NCI-H345 (cell line): ENCODE measurements at places on chromosomes 1 and 21.

- no peak for DNase-seq
These were observed 21.2 kb upstream of the ZP4 start for GRCh38 chr1:237911911-237912310.

GRCh38 chr1:196651637-196652215 lies at the start of gene CFH:
TSS of gene CFH (plus strand) at chr1:196652043. CDS start at chr1:196652118, 75 bp downstream.
- DNase-seq: no peak

DNA sequence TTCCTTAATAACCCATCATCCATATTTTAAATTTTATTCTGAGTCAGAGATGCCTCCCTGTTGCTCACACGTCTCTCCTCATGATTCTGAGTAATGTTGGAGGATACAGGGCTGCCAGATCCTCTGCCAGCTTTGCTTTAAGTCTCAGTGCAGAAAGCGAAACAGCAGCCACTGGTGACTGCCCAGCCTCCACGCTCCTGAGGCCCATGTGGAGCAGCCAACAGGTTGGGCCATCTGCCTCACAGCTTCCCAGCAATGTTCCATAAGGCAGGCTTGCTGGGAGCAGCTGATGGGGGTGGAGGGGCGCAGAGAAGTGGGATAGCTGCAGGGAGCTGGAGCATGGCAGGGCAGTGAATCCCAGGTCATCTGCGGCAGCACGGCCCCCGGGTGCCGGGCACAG lies 104.2 kb downstream of the IGSF21 start:
- no peak for DNase-seq

GRCh38 chr1:38370716-38371504 lies 324.3 kb upstream of the POU3F1 start:
- no peak for DNase-seq

DNA sequence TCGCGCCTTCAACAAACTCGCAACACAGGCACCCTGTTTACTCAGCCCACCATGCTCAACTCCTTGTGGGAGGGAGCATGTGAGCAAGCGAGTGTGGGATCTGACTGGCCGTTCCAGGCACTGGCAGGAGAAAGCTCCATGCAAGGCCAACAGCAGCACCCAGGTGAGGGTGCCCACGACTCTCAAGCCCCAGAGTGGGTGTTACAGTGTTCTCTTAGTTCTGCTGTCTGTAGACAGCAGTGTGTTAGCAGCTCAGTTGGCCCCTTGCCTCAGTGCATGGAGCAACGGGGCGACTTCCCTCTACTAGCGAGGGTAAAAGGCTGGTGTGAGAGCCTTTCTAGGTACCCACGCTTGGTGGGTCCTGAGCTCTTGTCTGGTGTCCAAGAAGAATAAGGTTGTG lies 114.6 kb downstream of the PIGK start:
- DNase-seq: no peak

DNA sequence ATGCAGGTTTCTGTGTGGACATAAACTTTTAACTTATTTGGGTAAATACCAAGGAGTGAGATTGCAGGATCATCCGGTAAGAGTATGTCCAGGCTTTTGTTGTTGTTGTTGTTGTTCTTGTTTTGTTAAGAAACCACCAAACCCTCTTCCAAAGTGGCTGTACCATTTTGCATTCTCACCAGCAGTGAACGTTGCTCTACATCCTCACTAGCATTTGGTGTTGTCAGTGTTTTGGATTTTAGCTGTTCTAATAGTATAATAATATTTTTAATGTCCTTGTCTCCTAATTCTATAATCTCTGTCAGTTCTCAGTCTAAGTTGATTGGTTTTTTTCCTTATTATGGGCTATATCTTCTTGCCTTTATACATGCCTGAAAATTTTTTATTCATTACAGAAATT lies 37.8 kb downstream of the TENT5C start:
- DNase-seq: no peak

GRCh38 chr1:77319036-77319705 lies 37.4 kb downstream of the AK5 start:
- DNase-seq: no peak

GRCh38 chr1:151065089-151065645 lies 5.0 kb downstream of the MLLT11 start:
- no peak for DNase-seq

- peak; percentile 85 for DNase-seq
These were observed 167.5 kb downstream of the ZNF281 start for GRCh38 chr1:200242110-200243041.

- DNase-seq: no peak
These were observed 35.9 kb upstream of the RASAL2 start for GRCh38 chr1:178057912-178058534.

GRCh38 chr1:201741763-201742342 lies 87.1 kb upstream of the IPO9 start:
- no peak for DNase-seq

- DNase-seq: no peak
These were observed 60.8 kb upstream of the KCNJ15 start for GRCh38 chr21:38196036-38196435.

DNA sequence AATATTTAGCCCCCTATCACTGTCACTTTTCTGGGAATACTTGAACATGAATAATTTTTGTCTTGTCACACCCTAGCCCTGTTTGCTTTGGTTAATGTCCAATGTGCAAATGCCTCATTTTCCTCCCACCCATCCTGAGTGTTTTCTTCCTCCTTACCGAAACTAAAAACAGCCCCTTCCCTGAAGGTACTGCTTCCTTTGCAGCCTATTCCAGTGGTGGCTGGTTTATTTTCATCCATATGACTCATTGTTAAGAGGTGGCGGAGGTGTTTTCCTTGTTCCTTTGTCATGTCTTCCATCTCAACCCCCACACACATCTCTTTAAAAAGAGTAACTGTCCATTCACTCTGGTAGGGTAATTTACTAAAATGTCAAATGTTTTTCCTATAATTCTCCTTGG lies 40.4 kb downstream of the CD55 start:
- no peak for DNase-seq

DNA sequence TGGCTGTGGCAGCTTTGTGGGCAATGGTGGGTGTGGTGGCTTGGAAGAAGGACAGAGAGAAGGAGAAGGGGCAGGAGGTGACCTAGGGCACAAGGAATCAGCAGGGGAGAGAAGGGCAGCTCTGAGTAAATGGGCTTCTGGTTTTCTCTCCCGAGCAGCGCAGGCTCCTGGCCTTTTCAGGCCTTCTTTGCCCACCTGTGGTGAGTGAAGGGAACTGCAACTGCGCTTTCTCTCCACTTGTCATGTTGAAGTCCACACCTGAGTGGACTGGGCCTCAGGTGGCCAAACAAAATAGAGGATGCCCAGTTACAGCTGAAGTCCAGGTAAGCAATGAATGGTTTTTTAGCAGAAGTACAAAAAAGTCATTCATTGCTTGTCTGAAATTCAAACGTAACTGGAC lies 29.4 kb upstream of the KCNA10 start:
- peak; percentile 23 for DNase-seq

DNA sequence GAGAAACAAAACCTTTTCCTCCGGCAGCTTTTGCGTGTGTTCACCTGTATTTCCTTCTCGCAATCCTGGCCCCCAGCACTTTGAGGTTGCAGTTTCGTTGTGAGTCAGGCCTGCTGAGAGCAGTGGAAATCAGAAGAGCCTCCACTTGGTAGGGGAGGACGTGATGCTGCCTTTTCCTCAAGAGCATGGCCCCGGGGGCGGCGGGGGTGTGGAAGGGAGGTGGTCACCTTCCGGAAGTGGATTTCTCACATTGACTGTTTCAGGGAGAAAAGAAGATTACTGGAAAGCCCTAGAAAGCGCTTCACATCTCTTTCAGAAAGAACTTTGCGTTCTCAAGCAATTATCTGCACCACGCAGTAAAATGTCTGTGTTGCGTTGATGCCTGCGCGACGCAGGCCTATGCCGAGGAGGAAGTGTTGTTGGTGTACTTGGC lies 12.2 kb upstream of the IL10 start:
- no peak for DNase-seq

DNA sequence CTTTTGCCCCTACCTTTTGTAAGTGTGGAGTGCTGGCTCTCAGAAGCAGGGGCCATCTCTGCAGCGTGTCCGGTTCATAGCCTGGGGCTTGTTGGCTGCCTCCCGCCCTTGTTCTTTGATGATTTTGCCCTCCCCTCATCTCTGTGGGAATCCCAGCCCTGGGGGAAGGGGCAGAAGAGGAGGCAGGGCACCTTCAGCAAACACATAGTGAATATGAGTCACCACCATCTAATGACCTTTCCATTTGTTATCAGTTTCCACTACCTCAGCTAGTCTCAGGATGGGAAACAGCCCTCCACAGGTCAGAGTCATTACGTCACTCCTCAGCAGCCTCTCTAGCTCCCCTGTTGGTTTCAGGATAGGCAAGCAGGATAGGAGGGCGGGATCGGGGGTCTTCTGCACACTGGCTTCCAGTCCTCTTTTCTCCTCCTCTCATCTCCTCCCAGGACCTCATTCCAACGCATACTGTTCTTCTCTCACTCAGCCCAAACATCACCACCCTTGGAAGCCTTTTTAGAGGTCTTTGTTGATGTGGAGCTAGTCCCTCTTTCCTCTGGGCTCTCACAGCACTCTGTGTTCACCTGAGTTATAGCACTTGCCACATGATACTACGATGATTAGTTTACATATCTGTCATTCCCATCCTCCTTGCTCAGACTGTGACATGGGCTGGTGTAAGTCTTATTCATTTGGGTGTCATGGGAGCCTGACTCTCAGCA lies 15.8 kb downstream of the GADD45A start:
- DNase-seq: no peak

- no peak for DNase-seq
These were observed 104.5 kb downstream of the NME7 start for GRCh38 chr1:169263059-169263458.

- no peak for DNase-seq
These were observed 16.1 kb upstream of the RBBP5 start for GRCh38 chr1:205137901-205138300.

- no peak for DNase-seq
These were observed 124.9 kb upstream of the BACE2 start for GRCh38 chr21:41043014-41043413.

DNA sequence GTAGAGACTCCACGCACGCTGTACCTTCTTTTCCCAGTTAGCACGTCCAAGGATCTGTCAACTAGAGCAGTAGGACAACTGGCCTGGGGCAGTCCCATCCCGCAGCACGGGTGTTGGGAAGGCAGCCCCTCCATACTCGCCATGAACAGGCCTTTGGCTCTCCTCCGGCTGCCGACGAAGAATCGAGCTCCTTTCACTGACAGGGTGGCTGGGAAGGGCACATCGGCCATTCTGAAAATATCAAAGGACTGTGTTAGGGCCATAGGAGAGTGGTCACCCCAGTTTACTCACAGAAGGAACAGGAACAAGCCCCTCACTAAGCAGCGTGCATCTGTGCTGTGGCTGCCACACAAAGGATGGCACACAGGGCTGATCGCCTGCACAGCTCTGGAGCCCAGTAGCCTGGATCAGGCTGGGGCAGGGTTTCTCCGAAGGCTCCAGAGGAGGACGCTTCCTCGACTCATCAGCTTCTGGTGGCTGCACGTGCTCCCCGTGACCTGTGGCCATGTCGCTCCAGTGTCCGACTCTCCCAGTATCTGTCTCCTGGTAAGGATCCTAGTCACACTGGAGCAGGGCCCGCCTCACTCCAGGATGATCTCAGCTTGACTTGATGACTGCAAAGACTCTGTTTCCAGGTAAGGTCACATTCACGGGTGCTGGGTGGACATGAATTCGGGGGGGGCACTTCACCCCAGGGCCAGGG lies 8.9 kb downstream of the KRTAP10-1 start:
- DNase-seq: no peak

GRCh38 chr1:221886743-221887414 lies 145.0 kb upstream of the DUSP10 start:
- DNase-seq: no peak

GRCh38 chr1:37130221-37130948 lies 96.1 kb upstream of the GRIK3 start:
- no peak for DNase-seq

- DNase-seq: no peak
These were observed 2.7 kb upstream of the MYOC start for GRCh38 chr1:171654942-171655745.

- DNase-seq: no peak
These were observed 478.2 kb downstream of the NEGR1 start for GRCh38 chr1:71804140-71804539.

DNA sequence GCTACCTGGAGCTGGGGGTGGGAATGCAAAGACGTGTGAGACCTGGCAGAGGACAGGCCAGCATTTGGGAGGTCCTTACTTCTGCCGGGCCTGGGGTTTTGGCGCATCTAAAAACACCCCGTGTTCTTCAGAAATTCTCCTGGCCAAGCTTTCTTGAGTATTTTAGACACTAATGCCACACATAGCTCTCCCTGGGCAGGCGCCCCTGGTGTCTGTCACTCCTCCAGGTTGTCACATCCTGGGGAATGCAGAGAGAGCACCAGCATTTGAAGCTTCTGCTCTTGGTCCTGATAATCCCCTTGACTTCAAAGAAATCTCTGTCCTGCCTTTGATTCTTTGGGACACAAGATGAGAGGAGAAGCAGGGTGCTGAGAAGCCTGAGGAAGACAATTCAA lies 6.0 kb downstream of the CAPN9 start:
- DNase-seq: no peak

DNA sequence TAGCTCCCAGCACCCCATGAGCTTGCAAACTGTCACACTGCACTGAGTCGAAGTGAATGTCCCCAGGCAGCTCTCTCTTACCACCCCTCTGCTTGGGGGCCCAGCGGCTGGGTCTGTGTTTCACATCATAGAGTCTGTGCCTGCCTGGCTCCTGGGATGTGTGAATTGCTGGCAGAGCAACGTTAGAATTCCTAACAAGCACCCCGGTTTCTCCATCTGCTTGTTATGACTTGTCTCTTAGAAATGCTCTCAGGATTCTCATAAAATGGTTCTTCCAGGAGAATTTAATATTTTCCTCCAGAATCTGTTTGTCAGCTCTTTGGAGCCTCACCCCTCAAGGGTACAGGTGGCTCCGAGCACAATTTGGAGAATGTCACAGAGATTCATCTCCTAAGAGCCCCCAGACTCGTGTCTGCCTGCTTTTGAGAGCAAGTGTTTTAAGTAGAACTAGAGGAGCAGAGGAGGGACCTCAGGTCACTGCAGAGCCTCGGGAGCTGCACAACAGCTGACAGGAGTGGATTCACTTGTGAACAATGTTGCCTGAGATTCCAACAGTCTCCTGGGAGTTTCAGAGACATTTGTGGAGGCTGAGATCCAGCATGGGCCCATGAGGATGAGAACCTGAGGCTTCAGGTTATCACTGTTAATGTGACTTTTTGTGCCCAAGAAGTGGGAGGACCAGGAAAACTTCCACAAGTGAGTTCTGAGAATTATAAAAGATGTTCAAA lies 131.5 kb downstream of the KCNJ6 start:
- no peak for DNase-seq

DNA sequence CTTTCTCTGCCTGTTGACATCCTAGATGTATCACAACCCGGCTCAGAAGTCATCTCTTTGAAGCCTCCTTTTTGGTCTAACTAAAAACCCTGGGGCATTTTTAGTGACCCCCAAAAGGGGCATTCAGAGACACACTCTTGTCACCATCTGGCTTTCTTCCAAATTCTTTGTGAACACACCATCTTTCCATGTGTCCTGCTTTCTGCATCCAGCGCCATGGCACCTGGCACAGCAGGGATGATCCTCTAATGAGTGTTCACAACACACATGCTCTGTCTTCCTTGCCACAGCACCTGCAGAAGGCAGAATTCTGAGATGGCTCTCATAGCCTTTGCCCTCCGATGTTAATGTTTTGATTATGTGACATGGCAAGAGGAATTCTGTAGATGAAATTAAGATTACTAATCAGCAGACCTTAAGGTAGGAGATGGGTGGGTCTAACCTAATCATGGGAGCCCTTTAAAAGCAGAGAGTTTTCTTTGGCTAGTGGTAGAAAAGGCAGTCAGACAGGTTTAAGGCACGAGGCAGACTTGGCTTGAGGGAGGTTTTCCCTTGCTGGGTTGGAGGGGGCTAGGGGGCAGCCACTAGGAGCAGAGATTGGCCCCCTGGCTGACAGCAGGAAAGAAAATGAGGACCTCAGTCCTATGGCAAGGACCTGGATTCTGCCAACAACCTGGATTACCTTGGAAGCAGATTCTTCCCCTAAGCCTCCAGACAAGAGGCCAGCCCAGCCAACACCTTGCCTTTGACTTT lies 4.9 kb upstream of the TMEM61 start:
- DNase-seq: peak; percentile 90
